Right ventricle myocardium inferior (tissue), 1 donor: ENCODE measurements at places on chromosomes 1 and 21.

DNA sequence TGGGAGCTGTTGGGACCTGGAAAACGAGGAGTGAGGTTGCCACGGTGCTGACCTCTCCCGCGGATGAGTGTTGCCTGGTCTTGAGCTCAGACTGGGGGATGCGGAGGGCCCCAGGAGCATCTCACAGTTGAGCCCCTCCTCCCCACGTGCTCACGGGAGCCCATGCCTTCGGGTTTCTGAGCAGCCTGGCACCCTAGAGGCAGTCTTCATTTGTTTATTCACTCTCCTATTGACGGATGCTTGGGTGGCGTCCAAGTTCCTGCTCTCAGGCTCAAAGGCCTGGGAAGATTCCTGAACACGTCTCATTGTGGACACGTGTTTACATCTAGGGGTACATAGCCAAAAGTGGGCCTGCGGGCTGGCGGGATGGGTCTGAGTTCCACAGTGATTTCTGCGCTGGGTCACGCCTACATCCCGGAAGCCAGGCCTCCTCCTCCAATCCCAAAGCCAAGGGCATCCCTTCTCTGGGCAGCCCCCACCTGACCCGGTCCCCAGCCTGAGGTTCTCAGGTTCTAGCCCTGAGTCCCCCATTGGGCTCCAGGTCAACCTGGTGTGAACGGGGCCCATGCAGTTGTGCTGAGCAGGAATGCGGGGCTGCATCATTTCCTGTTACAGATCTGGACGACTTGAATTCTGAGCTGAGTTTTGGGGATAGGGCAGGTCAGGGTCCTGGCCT is 14.7 kb downstream of the WNT3A start:
- no peak for DNase-seq

DNA sequence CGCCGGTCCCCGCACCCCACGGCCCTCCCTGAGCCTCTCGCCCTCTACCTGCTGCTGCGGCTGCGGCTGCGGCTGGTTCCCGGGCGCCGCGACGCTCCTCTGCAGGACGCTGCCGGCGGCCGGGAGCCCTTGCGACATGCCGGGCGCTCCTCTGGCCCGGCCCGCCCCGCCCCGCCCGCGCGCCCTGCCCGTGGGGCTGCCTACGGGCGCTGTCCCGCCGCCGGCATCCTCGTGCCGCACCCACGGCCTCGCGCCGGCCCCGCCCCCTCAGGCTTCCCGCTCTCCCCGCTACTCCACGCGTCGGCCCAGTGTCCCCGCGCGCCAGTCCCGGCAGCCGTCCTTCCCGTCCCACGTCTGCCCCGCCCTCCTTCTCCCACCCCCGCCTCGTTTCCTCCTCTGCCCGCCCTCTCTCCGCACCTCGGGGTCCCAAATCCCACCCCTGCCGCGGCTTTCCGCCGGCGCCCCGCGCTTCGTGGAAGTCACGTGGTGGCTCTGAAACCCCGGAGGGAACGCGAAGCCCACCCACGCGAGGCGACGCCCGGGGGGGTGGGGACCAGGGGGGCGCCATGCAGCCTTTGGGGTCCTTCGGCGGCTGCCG is at the start of gene BATF3:
Gene BATF3, minus strand, starts transcription at position 216 of the 598 bp plus-strand sequence. Its CDS starts 78 bp downstream, at position 138.
- peak; percentile 85 for DNase-seq

GRCh38 chr1:183048087-183049085 is 25.2 kb downstream of the LAMC1 start:
- DNase-seq: no peak

DNA sequence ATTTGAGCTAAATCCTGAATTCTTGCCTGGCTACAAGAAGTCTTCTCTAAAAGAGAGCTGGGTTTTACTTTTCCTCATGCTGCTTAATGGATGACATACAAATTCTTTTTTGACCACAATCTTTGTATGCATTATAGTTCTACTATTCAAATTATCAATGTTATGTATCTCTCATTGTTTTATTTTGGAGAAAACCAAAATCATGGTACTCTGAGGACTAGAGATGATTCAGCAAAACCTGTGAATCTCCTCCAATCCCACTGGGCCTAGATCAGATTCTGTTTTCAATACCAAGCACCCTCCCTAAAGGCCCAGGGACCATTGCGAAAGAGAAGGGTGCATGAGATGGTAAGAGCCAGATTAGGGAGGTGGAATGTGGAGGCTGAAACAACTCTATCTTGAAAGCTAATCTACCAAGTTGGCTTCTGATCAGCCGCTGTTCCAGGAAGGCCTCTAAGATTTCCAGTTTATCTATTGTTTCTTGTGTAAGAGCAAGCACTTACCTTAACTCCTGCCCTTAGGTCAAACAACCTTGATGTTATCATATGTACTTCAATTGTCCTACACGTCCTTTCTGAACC is 547.2 kb downstream of the PLPP3 start:
- DNase-seq: no peak

- DNase-seq: no peak
Measured at GRCh38 chr1:187605736-187606135, 777.0 kb downstream of the PLA2G4A start.

DNA sequence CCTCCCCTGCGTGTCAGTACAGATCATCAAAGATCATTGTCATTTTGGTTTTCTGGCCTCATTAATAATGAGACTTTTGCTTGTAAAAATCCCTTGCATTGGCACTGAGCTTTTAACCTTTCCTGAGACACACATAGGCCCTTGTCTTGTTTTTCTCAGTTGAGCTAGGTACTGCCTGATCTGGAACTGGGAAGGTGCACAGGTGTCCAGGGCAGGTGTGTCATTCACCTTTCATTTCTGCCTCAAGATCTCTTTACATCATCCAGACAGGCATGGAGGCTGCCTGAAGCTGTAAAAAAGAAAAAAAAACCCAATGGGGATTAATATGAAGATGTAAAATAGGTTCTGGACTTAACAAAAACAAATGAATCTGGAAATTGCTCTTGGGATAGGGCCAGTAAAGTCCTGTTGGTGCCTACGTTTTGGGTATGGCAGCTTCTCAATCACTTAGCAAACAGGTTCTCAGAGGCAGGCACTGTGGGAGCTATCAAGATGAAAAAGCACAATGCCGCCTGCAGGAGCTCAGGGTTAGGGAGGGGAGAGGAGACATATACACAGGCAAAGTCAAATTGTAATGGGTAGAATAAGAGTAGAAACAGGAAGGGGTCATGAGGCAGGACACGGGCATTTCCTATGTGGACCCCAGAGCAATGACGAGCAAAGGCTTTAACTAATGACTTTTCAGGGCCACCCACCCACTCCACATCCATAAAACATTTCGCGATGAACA is 1.0 kb upstream of the KCNC4 start:
- DNase-seq: no peak

- DNase-seq: peak; percentile 88
Measured at GRCh38 chr1:150567717-150568593, 11.5 kb downstream of the MCL1 start.

DNA sequence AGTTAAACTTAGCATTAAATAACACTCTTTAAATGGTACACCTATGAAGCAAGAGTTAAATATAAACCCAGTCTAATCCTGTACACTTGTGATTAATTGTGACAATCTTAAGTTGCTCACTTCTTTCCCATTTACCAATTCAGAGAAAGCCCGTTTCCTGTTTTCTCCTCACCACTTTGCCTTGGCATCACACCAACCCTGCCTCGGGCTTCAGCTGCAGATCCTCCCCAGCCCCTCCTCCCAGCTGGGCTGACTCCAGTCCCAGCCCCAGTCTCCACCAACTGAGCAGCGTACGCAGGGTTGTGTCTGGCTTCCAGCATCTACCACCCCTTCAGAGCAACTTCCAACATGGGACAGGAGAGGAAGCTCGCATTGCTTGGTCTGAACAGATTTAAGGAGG is 4.1 kb downstream of the PYCR2 start:
- peak; percentile 85 for DNase-seq

GRCh38 chr1:19262744-19263143 is 11.1 kb downstream of the MRTO4 start:
- DNase-seq: no peak

- no peak for DNase-seq
Measured at GRCh38 chr1:201016211-201016651, 7.3 kb downstream of the KIF21B start.

DNA sequence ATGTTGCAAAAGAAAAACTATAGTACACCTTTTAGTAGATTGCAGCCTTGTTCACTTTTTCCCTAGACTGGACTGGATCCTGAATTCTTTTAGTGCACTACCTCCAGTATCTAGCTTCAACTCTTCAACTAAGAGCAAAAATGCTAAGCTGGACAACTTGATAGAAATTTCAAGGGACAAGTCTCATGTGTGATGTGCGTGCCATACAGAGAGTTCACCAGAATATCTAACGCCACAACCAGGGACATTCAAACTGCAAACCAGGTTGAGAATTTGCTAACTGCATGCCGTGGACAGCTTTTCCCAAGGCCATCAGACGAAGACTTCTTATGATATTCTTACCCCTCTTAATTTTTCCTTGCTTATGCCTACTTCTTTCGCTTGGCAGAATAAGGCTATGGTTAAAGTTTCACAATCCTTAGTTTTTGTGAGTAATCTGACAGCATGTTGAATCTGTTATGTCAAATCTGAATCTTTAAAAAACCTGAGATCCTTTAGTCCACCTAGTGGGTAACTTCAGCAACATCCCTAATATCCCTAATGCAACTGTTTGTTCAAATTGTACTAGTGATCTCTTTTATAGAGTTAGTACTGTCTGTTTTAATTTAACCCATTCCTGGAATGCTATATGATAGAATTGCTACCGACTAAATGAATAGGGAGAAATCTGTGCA is 66.4 kb downstream of the DDAH1 start:
- DNase-seq: no peak

- DNase-seq: no peak
Measured at GRCh38 chr1:2609319-2610035, 22.9 kb downstream of the PRXL2B start.

DNA sequence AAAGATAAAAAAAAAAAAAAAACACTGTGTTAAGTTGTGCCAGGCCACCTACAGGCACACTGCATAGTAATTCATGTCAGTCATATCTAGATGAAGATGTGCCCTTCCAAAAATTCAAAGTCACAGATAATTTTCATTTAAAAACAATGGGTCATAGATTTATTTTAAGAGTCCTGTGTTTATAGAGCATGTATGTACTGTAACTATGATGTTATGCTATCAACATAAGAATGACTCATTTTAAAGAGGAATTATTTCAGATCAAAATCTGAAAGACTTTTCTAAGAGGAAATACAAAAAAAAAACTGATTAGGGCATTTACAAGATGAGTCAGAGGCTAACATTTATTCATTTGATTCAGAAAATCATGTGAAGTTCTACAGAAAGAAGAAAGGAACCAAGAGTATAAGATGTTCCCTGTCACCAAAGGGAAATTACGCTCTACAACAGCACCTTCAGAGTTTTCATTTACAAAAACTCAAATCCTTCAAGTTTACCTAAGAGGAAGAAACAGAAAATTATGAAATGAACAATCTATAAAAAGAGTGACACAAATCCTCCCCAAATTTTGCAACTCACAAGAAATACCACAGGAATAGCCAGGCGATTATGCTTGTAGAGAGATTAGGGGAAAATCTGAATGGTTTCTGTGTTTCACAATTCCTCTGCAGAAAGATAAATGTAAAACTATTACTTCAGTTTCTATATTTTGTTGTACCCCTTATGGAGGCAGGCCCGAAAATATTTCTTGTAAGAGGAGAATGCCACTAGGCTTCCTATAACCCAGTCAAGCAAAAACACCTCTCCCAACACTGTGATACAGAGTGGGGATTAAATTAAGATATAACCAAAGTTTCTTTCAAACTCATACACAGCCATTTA is 13.8 kb downstream of the TP53BP2 start:
- no peak for DNase-seq

DNA sequence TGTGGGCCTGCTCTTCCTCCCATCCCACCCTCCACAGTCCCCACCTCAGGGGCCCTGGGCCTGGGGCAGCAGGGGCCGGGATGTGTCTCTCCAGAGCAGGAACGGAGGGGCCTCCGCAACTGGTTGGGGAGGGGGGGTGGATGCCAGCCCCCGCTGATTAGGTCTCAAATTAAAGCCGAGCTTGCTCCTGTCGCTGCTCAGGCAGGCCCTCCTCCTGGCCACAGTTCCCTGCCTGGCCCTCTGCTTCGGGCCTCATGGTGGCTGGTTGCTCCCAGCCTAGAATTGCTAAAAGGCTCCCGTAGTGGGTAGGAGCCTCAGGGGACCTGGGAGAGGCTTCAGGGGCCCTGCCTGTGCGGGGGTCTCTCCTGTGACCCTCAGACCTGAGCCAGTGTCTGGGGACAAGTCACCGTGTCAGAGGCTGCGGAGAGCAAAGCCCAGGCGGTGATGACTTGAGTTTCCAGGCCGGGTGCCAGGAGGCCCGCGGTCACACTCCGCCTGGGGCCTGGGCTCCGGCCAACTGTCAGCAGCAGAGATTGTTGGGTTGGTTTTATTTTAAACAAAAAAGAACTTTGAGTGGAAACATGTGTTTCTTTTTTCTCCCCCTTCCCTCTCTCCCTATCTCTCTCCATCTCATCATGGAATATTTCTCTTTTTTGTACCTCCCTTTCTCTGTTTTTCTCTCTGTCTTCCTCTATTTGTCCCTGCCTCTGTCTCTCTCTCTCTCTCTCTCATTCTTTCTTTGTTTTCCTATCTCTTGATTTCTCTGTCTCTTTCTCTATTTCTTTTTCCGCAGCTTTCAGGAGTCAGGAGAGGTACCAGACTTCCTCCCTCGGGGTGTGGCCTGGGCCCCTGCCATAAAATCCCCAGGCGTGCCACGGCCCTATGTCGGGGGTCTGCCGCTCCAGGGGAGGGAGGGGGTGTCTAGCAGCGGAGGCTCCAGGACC is 20.0 kb upstream of the EPHA2 start:
- peak; percentile 93 for DNase-seq

DNA sequence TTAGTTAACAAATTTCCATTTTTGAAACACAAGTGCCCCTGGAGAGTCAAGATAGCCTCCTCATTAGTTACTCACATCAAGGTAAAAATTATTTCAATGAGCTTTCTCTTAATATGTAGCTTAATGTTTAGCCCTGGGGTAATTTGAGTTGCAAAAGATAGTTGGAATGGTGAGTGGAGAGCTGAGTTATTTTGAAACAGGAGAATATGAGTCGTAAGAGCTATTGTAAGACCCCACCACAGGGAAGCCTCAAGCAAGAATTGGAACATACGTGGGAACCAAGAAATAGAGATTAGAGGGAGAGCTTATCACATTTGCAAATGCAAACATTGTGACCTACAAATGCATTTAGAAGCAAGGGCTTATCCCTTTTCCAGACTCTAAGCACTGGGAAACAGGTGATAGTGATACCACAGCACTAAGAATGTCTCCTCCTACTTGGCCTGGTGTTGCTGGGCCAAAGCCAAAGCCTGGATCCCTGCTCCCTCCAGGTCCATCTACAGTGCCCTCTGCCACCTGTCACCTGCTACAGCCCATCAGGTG is 635.1 kb downstream of the PTPRC start:
- DNase-seq: no peak

DNA sequence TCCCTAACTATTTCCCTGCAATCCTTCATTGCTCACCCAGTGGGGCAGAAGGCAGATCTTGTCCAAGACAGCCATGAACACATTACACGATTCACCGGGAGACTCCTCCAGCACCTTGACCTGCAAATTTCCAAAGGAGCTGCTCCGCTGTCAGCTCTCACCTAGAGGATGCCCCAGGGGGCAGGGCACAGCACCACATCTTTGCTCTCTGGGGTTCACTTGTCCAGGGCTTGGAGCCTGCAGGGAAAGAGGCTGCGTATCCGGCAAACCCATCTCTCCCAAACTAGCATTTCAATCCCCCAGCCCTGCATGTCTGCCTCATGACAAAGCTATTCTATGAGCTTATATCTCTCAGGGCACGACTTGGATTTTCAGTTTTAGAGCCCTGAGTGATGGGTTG is 35.1 kb upstream of the OLIG2 start:
- DNase-seq: no peak

- no peak for DNase-seq
Measured at GRCh38 chr1:203152158-203153034, 23.2 kb downstream of the MYBPH start.
